Activated T-cell treated with anti-CD3 and anti-CD28 coated beads for 4 hours (primary cell): ENCODE measurements at places on chromosomes 3 and 15.

GRCh38 chr3:106824856-106825255 lies 552.4 kb upstream of the CCDC54 start:
- no peak for DNase-seq

GRCh38 chr3:139388077-139388476 lies 1.4 kb downstream of the COPB2 start:
- no peak for DNase-seq

DNA sequence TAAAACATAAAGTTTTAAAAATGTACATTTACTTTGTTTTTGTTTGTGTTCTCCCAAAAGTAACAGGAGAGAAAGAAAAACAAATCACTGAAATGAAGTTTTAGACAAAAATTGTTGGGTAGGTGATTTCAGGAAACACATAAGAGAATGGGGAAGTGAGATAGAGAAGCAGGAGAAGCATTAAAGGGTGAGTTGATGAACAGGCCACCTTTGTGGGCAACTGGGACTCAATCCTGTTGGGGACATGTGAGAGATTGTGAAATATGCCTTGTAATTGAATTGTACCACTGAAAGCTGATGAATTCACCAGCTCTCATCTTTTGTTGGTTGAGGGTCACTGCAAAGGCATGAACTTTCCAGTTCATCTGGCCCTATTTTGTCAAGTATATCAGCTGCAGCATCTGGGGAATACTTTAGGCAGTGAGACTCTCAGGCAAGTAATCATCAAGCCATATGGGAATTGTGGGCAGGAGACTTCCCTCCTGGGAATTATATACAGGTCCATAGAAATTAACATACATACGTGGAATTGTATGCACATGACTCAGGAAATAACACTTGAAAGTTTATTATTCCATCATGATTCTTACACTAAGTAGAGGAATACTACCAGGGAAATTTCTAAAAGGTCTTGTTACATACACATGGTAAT lies 181.0 kb downstream of the ZBBX start:
- DNase-seq: no peak

GRCh38 chr3:104244680-104245220 lies 1122.0 kb upstream of the ALCAM start:
- DNase-seq: no peak

- DNase-seq: no peak
These were observed 288.6 kb downstream of the NTRK3 start for GRCh38 chr15:87967951-87968350.

DNA sequence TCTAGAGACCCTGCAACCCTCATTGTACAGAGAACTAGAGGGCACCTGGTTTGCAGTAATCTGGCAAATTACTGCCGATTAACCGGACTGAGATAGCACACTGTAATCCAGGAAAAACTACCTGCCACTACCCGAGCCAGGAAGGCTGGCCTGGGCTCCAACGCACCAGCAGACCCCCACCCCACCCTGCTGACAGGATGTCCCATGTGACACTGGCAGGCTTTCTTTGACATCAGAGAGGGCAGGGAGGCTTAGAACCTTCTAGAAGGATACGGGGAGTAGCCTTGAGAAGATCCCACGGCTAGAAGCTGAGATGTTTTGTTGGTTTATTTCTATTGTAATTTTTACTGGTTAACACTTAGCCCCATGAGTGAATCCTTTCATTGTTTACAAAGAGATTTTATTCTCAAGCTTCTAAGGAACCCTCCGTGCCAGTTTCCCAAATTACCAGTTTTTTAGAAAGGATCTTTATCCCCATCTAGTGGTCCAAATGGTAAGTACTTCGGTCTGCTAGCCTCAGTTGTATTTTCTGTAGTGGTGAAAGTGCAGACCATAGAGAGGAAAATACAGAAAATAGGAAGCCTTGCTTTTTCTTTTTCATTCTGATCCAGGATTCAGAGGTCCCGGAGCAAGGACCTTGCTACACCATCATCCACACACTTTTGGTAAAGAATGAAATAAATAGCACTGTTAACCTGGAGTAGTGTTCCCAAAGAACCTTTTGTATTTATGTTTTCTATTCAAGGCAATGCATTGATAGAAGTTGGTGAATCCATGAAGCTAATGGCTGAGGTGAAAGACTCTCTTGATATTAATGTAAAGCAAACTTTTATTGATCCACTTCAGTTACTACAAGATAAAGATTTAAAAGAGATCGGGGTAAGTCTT lies 81.9 kb upstream of the ADAMTSL3 start:
- no peak for DNase-seq

DNA sequence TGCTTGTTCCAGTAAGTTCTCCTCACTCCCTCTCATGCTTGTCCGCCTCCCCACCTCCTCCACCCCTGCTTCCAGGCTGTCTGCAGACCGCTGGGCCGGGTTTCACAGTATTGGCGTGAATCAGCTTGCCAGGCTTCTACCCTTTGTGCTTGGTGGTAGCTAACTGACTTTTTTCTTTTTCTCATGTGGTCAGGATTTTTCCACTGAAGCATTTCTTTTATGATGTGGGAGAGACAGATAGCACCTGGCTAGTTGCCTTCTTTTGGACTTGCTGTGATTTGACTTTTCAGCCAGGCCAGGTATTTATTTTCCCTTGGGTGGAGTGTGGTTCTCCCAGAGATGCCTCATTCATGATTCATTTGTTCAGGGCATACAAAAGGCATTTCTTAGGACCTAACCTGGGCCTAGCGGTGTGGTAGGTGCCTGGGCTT lies 60.6 kb downstream of the ST6GAL1 start:
- no peak for DNase-seq

GRCh38 chr3:144127700-144128099 lies 156.1 kb downstream of the DIPK2A start:
- no peak for DNase-seq

GRCh38 chr15:73723191-73723590 lies 30.0 kb downstream of the INSYN1 start:
- no peak for DNase-seq

- DNase-seq: no peak
These were observed 262.4 kb downstream of the CPNE4 start for GRCh38 chr3:131772269-131773026.

- DNase-seq: no peak
These were observed 87.5 kb upstream of the CADPS start for GRCh38 chr3:62962714-62963113.

DNA sequence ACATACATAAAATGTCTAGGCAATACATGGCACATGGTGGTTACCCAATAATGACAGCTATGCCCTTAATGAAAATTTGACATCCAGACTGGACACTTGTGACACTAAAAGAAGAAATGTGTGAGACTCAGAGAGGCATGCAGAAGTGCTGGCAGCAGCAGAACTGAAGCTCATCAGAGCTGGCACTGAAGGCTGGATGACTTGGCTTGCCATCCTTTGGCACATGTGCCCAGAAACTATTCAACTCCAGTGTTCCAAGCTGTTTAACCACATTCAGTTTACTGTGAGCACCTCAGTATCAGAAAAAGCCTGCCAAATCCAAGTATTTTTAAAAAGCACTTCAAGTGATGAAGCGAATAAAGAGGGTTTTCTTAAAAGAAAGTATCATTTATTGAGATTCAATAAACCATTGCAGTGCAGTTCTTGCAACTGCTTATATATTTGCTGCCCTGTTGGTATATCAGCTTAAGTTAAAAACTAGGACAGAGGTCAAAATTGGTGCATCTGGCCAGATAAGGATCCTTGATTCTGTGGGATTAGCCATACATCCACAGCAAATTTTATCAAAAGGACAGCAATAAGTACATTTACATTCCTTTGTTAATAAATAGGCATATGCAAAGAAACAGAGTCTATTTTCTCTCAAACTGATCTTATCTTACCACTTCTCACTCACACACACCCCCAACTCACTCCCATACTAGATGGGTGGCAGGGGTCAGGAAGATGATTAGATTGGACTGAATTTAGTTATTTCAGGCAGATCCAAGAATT lies 15.8 kb downstream of the IGSF11 start:
- DNase-seq: no peak

DNA sequence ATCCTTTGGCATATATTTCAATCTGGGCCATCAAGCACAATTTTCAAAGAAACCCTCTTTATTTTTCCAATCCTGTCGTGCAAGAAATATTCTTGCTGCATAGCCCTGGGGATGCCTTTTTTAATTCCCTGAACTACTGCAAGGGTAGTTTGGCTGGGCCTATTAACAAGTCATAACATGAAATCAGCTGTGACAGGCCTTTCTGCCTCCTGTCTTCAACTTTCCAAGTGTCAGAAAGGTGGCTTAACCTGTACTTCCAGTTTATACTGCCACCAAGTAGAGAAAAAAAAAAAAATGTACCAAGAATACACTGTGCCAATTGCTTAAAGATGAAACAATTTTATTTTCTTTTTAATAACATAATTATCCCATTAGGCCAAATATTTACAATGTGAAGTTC lies 32.4 kb upstream of the SPPL2A start:
- no peak for DNase-seq

DNA sequence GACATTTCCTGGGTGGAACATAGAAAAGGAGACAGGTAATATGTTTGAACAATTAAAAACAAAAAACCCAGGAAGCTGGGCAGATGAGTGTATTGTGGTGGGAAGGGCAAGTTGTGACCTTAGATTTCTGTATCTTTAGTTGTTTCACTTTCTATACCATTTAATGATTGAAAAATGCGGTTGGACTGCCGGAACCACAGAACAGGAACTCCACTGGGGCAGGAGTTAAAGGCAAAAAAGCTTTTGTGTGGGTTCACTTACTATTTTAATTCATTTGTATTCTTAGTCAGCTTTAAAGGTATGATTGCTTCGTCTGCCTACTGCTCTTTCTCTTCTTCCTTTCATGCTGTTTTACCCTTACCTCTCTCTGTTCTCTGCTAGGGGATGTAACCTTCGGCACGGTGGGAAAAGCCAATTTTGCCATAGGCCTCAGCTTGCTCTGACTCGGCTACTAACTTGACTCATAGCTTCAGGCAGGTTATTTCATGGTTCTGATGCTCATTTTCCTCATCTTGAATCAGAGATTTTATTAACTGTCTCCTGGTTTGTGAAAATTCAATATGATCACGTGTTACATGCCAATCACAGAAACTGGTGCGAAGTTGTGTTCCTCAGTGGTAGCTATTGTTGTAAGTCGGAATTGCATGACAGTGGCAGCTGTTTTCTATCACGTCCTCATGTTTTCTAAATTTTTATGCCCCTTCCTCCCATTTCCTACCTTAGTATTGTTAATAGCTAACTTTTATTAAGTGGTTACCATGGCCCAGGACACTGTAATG lies 1.6 kb upstream of the MCTP2 start:
- DNase-seq: peak; percentile 17

DNA sequence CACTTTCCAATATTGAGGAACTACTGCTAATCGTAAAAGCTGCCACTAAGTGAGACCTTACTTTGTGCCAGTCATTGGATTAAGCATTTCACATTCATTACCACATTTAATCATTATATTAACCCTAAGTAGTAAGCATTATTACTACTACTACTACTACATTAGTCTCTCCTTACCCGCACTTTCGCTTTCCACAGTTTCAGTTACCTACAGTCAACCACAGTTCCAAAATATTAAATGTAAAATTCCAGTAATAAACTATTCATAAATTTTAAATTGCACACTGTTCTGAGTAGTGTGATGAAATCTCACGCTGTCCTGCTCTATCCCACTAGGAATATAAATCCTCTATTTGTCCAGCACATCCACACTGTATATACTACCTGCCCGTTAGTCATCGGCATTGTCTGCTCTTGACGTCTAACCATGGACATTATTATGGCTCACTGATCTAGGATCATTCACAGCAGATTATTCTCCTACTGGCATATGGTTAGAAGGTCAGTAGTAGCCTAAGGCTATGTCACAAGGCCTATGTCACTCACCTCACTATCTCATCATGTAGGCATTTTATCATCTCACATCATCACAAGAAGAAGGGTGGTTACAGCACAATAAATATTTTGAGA lies 121.1 kb downstream of the GSK3B start:
- no peak for DNase-seq

DNA sequence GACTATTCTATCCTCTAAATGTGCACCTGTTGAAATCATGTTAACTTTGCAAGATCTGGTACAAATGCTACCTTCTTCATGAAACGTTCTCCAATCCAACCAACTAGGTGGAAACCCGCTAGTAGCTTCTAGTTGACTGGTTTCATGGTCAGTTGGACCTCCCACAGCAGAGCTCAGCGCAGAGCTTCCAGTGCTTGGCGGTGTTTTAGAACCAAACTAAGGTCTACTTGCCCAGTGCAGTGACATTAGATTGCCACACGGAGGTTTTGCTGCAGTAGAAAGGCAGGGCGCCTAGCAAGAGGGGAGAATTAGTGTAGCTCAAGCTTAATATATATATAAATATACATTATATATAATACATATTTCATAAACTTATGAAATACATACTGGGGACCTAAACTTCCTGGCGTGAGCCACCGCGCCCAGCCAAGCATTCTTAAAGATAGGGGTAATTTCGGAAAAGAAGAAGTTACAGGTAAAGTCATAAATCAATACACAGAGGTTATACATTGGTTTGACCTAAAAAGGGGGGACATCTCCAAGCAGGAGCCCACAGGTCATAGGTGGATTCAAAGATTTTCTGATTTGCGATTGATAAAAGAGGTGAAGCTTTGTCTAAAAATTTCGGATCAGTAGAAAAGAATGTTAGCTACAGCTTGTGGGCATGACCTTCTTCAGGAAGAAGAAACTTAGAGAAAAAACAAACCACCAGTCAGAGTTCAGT lies 2.1 kb upstream of the OXSR1 start:
- no peak for DNase-seq

DNA sequence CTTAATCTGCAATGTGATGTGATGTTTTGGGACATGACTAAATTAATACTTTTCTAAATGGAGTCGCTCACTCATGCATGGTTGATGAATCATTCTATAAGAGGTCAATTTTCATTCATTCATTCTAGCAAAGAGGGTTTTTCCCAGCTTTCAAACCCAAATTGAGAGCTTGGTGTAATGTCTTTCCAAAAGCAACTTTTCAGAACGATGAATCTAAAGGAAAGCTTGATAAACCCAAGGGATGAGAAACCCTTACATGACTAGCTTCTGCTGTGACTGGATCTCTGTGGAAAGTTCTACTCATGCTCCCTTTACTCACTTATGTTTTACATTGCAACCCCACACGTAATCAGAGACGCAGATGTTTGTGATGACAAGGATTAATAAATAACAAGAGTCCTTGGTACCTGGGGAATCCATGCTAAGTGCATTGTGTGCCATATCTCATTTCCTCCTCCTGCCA lies 47.7 kb downstream of the PDZRN3 start:
- no peak for DNase-seq

GRCh38 chr15:51223771-51224229 lies 114.6 kb downstream of the CYP19A1 start:
- no peak for DNase-seq
